AG10803 (cell line): ENCODE measurements at places on chromosomes 7 and 10.

DNA sequence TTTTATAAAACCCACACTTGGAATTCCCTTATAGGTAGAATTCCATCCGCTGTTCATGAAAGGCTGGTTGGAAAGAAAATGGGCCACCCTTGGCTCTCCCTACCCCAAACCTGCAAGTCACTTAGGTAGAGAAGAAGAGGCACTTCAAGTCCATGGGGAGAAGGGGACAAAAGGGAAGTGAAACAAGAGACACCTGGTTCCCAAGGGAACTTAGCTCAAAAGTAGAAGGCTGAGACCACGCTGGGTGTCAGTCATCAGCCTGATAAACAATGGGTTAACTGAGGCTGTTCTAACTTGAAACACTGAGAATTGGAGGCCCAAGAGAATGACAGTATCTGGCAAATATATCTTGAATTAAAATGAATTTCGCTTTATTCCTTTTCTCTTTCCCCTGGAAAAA lies 330.8 kb upstream of the NFE2L3 start:
- no peak for DNase-seq

GRCh38 chr10:100442548-100442947 lies 20.3 kb upstream of the WNT8B start:
- no peak for DNase-seq

- peak; percentile 28 for DNase-seq
Observed at GRCh38 chr10:122911889-122912484, 1.6 kb downstream of the FAM24A start.

DNA sequence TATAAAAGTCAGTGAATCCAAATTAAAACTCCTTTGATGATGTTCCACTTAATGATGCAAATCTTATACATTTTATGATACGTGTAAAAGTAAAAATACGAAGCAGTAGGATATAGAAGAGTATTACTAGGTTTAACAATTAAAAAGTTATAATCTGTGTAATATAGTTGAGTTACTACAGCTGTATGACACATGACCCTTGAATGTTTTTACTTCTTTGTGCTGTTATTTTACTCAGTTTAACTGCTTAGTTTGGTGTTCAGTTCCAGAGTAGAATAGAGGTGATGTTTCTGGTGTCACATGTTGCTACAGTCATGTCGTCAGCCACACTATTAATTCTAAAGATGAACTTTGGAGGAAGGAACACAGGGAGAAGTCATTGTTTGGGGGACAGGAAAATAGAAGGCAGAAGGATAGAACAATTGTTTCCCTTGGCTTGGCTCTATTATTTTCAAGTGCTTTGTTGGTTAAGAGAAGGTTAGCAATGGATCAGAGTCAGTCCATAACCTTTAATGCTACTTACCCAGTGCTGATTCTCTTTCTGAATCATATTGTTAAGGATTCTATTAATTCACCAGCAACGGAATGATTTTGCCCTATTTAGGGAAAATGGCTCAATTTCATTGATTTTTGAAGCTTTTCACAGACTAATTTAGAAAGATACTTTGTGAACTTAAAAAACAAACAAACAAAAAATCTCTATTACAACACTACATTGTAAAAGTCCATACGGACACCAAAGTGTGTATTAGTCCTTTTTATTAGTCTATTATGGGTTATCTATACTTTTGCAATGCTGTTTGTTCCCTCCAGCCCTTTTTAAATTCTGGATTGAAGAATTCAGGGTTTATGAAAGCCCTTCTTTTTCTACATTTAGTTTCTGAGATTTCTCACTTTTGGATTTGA lies 73.4 kb downstream of the CPED1 start:
- DNase-seq: no peak

DNA sequence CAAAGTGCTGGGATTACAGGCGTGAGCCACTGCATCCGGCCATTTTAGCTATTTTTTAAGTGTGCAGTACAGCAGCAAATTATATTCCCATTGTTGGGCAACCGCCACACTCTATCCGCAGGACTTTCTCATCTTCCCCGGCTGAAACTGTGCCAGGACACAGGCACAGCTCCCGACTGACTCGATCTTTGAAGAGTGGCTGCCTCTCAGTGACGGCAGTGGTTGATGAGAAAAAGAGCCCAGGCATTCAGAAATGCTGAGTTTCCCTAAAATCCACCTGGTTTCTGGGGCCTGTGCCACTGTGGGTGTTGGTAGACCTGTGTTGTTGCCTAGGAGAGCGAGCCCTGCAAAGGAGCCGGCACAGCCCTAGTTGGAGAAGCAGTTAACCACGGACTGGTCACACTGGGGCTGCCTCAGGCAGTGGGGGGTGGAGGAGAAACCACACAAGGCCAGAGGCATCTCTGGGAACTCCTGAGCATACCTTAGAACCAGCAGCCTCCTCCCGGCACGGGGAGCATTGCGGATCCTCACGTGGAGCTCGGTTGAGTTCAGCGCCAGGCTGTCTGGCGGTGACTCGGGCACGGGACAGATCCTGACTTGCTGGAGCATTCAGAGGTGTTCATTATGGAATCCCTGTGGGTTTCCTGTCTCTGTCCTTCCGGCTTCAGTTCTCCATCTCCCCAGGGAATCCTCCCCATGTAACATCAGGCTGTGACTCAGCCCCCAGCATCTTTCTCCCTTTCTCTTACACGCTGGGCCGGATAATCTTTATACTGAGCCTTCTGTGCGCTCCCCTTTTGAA lies 16.2 kb downstream of the PFKFB3 start:
- peak; percentile 88 for DNase-seq

DNA sequence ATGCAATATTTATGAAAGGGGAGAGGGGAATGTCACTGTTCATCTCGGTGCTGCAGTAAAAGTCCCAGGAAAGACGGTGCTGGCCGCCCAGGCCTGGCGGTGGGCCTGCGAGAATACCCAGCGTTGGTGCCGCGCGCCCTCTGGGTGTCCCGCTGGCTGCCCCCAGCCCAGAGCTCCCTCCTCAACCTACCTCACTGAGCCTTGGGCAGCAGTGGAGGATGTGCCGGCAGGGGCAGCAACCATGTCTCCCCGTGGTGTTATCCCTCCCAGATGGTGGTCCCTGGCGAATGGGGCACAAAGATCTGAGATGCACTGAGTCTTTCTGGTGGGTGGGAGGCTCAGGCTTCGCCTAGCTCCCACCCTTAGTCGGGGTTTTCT lies 9.5 kb upstream of the TLX1 start:
- no peak for DNase-seq

GRCh38 chr10:104242545-104242944 lies 10.4 kb upstream of the CFAP43 start:
- no peak for DNase-seq

GRCh38 chr10:122267849-122268737 lies 3.0 kb upstream of the BTBD16 start:
- no peak for DNase-seq

DNA sequence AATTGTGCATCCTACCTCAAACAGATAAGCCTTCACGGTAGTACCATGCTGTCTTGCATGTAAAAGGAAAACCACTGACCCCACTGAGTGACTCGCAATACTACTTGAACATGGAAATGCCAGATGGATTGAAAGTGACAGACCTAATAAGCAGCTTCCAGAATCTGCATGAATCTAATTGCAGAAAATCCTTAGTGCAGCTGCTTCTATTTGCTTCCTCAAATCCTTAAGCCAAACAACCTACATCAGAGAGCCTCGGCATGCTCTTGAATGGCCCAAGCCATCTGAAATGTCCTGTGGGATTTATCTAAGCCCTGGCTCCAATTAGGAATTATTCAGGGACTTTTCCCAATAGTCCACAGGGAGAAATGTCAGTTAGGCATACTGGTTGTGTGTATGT lies 509.5 kb upstream of the CELF2 start:
- DNase-seq: no peak

DNA sequence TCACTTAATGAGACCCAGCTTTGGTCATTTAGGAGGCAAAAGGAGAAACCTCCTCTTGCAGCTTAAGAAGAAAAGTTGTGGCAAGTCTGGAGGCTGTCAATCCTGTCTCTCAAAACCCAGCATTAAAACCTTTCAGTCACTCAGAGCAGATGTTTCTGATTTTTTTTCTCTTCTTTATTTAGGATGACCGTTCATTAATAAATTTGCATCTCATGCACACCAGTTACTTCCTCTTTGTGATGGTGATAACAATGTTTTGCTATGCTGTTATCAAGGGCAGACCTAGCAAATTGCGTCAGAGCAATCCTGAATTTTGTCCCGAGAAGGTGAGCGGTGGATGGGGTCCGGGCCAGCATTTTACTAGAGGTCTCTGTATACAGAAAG lies 32.0 kb downstream of the TMEM248 start:
- DNase-seq: no peak

DNA sequence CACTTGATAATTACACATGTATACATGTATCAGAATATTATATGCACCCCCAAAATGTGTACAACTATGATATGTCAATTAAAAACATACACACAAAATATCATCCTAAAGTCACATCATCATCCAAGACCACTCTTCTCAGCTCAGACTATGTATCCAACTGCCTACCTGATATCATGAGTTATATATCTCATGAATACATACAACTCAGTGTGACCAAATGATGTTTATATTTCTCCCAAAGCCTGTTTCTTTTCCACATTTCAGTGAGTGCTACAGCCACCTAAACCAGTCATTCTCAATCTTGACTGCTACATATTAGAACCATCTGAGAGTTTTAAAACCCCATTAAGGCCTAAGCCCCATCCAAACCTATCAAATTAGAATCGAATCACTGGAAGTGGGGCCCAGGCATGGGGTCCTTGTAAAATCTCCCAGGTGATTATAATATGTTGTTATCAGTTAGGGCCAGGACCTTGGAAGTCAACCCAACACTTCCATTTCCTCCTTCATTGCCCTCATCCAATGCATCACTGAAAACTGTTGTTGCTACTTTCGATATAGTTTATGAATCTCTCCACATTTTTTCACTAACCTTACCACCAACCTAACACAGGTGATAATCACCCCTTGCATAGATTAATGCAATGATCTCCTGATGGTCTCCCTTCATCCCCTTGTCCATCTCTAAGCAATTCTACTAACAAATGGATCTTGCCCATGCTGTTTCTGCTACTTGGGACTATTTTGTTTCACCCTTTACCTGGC lies 53.8 kb upstream of the ITGB8 start:
- DNase-seq: no peak

GRCh38 chr10:18231480-18231879 lies 91.3 kb downstream of the CACNB2 start:
- no peak for DNase-seq

DNA sequence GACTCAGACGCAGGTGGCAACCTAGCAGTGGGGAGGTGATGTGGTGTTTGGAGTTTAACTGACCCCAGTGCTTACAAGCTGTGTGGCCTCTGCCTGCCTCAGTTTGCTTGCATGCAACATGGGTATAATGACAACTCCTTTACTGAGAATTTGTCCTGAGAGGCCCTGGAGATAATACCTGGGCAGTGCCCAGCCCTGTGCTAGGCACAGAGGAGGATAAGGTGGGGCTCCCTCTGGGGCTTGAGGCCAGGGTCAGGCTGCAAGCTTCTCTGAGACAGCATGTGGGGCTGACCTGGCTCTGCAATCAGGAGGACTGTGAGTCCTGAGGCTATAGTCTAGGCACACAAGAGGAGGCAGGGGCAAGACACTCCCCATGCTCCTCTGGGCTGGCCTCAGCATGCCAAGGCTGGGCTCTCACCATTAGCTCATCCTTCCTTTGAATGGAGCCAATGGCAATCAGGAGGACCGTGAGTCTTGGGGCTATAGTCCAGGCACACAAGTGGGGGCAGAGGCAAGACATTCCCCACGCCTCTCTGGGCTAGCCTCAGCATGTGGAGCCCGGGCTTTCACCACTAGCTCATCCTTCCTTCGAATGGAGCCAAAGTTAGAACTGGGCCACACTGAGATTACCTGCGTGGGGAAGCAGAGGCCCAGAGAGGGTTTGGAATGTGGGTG lies 147.9 kb downstream of the RPS24 start:
- DNase-seq: no peak

DNA sequence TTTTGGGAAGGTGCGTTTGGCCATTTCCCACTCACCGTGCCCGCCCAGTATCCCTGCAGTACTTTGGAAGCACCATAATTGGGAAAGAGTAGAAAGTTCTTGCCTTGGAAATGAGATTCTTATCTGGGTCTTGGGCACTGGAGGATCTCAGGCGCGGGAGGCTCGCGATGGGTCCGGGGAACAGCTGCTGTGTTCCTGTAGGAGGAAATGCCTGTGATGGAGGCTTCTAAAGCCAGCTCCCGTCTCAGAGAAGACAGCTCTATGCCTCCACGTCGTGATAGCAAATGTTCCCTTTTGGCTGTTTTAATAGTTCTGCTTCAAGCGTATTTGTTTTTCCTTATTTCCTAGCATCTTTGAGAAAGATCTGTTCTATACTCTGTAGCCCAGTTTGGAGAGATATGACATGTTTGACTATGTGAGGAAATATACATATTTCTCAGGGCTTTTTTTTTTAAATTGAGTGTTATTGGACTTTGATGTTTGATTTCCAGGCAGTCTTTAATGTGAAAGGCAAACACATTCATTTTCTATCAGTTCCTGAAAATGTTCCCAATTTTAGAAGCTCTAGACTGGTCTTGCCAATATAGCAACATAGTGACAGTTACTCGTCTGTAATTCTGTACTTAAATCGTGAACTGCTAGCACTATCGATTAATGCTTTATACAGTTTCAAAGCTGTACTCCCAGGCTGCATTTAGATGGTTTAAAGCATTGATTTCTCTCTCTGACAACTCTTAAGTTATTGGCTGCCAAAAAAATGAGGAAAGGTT lies 280.8 kb downstream of the DPP6 start:
- no peak for DNase-seq

GRCh38 chr10:4150676-4151075 lies 365.7 kb upstream of the KLF6 start:
- no peak for DNase-seq

DNA sequence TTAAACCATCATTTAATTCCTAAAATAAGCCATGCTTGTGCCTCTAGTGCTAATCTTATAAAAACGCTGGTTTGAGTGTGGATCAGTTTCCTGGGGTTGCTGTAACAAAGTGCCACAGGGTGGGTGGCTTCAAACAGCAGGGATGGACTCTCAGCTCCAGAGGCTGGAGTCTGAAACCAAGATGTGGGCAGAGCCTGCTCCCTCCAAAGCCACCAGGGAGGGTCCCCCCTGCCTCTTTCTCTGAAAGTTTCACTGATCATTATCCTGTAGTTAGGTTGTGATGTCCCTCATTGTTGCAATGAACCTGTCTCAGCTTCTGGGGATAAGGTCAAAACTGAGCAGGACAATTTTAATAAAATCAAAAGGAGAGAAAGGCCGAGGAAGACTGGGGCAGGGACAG lies 251.9 kb upstream of the TCERG1L start:
- no peak for DNase-seq

DNA sequence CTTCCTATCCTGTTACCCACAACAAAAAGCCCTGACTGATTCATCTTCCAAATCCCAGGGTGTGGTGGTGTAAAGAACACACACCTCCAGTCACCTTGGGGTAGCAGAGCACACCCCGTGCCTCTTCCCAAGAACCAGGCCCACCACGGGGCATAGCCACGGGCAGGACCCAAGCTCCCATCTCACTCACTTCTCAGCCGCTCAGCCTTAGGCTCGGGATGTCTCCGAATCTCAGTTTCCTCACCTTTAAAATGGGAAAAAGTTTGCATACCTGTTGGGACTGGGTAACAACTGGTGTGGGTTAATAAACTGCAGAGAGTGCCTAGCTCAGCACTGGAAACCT lies 139.0 kb downstream of the FGFR2 start:
- DNase-seq: no peak

GRCh38 chr7:116809636-116810266 lies 52.6 kb upstream of the CAPZA2 start:
- peak; percentile 75 for DNase-seq
